ENCODE measurements at places on chromosomes 5 and 9.

DNA sequence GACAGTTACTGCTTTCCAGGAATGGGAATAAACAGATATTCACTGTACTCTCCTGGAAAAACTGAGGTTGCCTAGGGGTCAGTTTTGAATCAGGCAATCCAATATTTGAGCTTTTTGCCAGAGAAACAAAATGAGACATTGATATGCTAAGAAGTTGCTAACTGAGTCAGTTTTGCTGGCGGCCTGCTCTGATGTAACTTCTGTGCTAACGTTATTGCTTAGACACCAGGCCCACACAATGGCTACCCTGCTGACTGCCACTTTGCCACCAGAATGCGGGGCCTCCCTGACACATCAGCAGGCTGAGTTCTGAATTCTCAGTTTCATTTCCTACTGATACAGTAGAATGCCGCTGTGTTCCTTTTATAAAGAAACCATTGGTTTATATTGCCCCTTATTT lies 18.2 kb upstream of the ZNF618 start:
- no peak for DNase-seq

DNA sequence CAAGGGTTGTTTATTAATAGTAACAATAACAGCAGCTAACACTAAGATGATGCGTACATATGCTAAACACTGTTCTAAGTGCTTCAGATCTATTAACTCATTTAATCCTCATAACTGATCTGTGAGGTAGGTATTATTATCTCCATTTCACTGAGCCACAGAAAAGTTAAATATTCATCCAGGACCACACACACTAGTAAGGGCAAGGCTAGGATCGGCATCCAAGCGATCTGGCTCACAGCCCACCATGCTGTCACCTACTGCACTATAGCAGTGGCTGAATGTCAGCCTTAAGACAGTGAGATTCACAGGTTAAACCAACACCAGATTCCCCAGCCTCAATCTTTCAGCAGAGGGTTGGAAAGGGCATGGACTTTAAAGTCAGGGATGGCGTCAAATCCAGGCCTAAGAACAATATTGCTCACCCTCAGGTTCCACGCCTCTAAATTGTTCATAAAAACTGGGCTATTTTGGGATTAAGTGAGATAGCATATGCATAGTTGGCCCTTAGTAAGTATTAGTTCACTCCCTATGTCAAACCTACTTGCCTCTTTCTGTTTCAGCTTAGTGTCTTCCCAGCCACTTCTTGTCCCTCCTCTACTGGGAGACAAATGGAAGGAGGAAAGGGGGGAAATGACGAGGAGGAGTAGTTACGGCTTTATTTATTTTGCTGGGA lies 150.8 kb downstream of the MAPKAP1 start:
- DNase-seq = no peak

DNA sequence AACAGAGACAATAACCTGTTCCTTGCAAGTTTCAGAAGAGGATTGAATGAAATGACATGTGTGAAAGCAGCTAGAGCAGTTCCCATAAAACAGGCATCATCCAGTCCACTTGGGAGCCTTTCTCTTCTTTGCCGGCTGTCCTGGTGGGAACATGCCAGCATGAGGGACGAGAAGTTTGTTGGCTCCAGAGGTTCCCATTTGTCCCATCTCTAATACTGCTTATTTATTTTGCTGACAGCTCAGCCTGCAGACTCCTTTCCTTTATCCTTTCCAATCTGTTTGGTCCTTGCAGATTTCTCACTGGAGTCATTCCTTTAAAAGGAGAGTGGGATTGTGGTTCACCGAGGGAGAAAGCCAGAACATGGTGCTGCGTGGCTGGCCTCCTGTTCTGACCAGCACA lies 321.5 kb upstream of the CLINT1 start:
- no peak for DNase-seq

DNA sequence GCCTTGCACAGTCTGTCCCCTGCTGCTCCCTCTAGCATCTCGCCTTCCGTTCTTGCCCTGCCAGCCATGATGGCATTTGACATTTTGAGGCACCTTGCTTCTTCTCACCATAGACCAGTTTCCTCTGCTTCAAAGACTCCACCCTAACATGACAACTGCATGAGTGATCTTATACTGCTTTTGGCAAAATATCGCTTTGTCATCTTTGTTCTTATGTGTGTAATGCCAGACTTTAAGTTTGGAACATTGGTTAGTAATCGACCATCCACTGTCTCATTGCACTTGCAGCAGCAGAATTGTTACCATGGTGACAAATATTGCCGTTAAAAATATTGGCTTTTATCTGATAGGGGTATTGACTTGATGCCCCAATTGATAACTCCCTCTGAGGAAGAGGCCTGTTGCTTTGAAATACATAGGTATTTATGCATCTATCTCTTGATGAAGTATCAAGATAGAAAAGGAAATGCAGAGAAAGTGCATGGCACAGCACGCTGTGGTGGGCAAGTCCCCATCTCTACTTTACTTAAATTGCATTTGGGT lies 6.8 kb downstream of the GARIN3 start:
- DNase-seq = no peak

DNA sequence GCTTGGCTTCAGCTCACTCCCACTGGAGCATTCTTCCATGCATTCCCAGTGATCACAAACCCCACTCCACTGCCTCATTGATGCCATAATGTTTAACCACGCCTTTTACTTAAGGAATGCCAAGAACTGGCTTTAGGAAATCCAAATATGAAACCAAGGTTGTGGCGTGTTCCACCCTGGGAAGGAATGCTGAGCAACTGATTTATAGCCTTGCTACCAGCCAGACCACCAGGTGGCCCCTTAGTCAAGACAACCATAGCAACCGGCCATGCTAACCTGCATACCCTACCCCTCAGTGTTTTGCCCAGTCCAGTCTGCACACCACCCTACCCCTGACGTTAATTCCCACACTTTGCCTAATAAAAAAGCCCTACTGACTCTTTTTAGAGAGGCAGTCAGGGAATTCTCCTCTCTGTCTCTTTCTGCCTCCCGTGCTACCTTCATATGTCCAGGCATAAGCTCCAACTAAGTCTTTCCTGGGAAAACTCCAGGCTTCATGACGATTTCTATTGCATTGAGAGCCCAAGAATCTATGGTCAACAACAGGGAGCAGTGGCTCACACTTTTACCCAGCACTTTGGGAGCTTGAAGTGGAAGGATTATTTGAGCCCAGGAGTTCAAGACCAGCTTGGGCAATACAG lies 27.0 kb upstream of the PRRC2B start:
- DNase-seq = no peak

GRCh38 chr9:83130541-83130940 lies 67.6 kb upstream of the RASEF start:
- no peak for DNase-seq

DNA sequence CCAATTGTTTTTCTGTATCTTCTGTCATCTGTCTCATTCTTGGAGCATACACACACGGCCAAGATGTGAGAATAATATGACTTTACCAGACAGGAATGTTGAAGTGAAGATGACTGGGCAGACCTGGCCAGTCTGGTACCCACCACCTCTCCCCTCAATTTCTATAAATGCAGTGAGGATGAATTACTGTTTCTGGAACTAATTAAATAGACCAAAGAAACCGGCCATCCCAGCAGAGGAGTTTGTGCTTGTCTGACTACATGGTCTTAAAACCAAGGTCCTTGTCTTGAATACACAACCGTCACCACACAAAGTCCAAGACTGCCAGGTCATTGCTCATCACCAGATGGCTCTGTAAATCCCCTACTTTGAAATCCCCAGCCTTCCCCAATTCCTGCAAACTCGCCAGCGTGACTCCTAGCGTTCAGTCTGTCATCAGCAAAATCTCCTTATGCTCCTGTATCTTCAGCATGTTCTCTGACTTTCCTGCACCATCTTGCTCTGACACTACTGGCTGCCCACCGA lies 147.2 kb downstream of the PDE4D start:
- DNase-seq = no peak

DNA sequence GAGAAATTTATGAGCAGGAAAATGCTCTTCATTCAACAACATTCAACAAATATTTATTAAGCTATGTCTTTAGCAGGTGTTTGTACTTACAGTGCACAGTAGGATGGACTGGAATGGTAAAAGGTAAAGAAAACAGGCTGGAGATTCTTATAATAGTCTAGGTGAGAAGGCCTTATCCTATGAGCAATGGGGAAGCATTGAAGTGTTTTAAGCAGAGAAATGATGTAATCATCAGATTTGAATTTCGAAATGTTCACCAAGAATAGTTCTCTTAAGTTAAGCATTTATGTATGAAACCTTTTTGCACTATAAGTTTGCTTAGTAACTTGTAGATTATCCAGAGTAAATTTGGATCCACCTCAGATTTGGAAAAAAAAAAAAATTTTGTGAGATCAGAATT lies 209.3 kb downstream of the NR3C1 start:
- DNase-seq = no peak

GRCh38 chr5:61120534-61120933 lies 41.7 kb downstream of the SMIM15 start:
- DNase-seq = no peak

DNA sequence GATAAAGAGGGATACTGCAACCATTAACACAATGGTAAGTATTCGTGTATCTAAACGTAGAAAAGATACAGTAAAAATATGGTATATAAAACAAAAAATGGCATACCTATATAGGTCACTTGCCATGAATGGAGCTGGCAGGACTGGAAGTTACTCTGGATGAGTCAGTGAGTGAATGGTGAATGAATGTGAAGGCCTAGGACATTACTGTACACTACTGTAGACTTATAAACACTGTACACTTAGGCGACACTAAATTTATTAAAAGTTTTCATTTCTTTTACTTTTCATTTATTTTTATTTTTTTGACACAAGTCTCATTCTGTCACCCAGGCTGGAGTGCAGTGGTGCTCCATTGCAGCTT lies 14.1 kb downstream of the TDRD7 start:
- DNase-seq = no peak

- DNase-seq = no peak
Measured at GRCh38 chr9:111728617-111729366, 65.9 kb downstream of the SHOC1 start.
